HEK293T (cell line): ENCODE measurements at places on chromosomes 7 and 10.

DNA sequence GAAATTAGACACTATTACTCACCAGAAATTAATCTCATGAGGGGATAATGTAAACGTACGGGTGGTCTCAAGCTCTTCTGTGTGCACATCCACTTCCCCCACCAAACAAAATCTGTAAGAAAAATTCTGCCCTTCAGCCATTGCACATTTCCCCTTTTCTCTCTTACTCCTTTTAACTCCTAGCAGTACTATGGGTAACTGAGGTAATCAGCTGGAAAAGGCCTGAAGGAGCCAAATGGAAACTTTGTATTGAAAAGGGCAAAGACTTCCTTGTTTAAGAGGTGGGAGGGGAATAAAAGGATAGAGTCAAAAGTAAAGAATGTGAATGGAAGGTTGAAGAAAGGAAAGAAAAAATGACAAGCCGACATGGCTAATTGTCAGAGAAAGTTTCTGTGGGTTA lies 273.8 kb downstream of the RNLS start:
- DNase-seq: no peak

DNA sequence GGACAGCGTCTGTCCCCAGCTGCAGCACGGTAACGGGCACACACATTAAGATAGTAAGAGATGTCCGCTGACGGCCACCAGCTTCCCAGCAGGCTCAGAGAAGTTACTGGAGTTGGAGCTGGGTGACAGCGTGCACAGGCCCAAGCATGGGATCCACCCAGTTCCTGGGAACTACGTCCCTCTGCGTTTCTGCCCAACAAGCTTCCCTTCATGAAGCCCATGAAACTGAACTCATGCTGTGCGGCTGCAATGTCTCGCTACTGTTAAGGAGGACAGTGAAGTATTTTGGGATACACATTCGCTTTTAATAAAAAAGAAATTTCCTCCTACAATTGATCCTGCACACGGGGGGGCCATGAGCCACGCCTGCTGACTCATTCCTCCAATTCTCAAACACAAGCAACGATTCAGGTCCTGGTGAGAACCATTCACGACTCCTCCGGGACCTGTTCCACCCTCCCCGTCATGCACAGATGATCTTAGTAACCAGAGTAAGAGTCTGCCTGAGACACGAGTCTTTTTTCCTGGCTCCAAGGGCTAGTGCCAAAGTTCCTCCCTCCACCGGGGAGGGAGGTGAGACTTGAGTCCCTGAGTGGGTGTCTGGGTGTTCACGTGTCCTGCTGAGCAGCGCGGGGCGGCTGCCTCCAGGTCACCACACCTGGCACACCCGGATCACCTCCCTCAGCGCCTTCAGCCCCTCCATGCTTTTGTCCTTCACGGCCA lies 2.6 kb downstream of the PSMG3 start:
- no peak for DNase-seq

DNA sequence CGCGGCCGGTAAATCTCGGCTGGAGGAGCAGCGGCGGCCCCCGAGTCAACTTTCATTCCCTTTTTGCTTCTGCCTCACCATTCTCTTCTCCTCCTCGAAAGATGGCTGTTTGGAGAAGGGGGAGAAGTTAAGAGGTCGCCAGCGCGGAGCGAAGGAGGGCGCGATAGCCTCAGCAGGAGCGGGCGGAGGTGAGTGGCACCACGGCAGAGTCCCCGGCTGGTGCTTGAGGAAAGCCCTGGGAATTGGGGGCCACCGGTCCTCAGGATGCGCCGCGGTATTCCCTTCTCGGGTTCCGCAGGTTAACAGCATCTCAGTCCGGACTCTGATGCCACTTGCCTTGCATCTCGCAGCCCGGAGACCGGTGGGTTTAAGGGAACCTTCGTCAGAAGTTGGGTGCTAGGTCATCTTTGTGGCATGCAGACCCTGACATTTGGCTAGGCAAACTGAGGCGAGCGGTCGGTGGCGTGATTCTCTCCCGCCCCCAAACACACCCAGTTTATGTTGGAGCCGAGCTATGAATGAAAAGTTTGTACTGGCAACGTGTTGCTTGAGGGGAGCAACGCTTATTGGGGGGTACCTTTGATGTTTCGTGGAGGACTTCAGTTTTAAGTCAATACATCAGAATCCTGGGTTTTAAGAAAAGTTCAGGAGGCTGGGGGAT lies 59.5 kb upstream of the PRPS1L1 start:
- no peak for DNase-seq

DNA sequence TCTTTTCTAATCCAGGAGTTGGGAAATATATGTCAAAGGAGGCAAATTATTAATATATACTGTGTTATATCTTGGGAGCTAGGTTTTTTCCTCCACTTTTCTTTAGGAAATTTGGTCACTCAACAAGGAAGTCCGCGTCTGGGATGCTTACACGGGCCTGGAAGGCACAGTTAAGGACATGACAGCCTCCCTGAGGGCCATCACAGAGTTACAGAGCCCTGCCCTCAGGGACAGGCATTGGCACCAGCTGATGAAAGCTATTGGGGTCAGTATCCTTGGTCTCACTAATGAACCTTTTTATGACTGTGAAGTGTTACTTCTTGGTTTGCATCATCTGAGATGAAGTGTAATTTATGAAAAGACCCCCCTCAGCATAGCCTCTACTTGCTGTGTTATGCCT lies 74.7 kb downstream of the DNAH11 start:
- DNase-seq: no peak

GRCh38 chr7:108589874-108590273 lies 20.2 kb downstream of the DNAJB9 start:
- no peak for DNase-seq

- DNase-seq: no peak
These were observed 47.9 kb upstream of the MRLN start for GRCh38 chr10:59801171-59801570.

GRCh38 chr7:143929224-143929920 lies 5.7 kb upstream of the OR2F2 start:
- DNase-seq: no peak

DNA sequence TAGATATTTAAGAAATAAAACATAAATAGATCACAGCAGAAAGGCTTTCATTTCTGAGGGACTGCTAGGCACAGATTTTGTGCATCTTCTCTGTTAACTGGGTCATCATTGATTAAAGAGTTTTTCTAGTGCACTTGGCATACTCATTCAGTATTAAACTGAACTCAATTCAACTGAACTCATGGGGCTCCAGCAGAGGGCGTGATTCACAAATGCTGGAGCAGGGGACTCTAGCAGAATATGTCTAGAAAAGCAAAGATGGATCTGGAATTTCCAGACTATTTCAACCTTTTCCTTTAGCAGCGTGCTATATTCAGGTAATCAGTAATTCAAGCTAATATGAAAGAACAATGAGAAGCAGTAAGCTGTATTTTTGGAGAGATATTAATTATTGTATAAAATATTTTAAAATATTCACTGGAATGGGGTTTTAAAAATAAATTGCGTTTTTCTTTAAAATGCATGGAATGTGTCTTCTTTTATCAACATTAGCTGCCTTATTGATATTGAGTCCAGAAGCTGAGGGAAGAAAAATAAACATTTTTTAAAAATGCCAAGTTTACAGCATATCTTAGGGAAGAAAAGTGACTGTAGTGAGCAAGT lies 296.8 kb upstream of the CACNA2D1 start:
- DNase-seq: peak; percentile 35

DNA sequence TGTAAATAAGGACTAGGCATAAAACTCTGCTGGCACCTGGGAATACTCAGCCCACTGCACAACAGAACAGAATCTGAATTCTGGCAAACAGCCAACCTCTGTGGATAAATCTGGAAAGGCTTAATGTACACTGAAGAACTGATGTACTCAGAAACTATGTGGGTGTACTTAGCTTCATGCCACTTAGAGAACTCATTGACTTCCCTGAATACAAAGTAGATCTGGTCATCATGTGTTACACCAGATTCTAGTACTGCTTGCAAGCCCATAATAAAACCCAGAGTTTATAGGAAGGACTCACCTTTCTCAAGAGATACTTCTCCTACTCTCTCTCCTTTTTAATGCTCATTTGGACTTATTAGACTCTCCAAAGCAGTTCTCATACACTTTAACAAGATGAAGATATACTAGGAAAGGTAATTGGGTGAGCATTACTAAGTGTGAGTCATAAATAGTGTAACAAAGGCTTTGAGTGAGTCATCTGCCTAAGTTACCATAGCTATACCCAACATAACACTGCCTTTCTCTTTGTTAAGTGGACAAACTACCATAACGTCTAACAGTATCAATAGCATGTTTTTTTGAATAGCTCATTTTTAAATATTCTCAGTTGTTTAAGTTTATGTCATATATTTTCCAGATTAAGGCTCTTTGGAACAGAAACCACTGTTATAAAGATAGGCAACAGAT lies 309.1 kb downstream of the MDFIC start:
- DNase-seq: no peak
